Caki2 (cell line): ENCODE measurements at places on chromosomes 1 and 21. TPM values are rescaled to one million over a fixed set of nuclear protein-coding genes. Genes with fewer than 3 reads are reported as not detected.

The PTPRF gene
- total RNA-seq: 74.1 and 105 TPM in 2 replicates

The CD52 gene
- not detected in 2 replicates for total RNA-seq

The NGF gene
- not detected in 2 replicates for total RNA-seq

The BMP8B gene
- total RNA-seq: 1.7 and 5.7 TPM in 2 replicates

The PGLYRP4 gene
- not detected in 2 replicates for total RNA-seq

The RIMKLA gene
- 7.8 and 11.5 TPM in 2 replicates for total RNA-seq

The PLA2G4A gene
- total RNA-seq: 13.0 and 17.4 TPM in 2 replicates

The DIPK1A gene
- total RNA-seq: 8.6 TPM in 2 replicates

The FASLG gene
- not detected in 2 replicates for total RNA-seq

The SLC44A3 gene
- 3.1 and 4.4 TPM in 2 replicates for total RNA-seq

The YIPF1 gene
- total RNA-seq: 27.0 and 32.4 TPM in 2 replicates
